ENCODE measurements at places on chromosomes 11 and 22.

DNA sequence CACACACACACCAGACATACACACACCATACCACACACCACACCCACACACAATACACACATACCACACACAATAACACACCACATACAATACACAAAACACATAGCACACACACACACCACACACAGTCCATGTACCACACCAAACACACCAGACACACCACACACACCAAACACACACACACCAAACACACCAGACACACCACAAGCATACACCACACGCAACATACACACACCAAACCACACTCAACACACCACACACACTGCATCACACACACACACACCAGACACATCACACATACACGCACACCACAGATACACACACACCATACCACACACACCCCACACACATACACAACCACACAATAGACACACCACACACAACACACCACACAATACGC, 54.8 kb downstream of the IGSF9B start:
- no peak for DNase-seq

DNA sequence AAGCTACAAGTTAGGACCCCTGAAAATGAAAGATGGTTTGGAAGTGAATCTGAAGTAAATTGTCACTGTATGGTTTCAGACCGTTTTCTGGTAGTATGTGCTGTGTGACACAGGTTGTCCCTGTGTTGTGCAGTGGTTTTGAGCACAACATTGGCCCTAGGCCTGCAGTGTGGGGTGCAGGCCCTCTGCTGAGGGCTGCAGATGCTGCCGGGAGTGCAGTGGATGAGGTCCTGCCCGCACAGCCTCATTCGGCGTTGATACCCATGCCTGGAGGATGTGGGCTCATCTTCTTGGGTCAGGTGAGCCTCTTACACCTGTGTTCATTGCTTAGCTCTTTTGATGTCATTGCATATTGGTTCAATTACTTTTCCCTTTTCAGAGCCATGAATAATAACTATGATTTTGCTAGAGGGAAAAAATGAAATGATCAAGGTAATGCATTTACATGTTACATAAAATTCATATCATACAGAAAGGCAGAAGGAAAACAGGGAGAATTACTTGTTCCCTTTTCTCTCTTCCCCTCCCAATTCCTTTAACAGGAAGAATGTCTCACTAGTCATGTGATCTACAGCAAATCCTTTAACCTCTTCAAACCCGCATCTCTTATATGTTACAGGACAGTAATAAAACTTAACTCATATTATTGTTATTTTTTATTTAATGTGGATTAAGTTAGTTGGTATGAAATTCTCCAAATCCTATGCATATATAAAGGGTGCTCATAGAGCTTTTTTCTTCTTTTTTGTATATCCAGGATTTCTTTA, 48.7 kb downstream of the PTPRJ start:
- no peak for DNase-seq

GRCh38 chr11:13205486-13205885, 72.1 kb upstream of the BMAL1 start:
- DNase-seq = no peak

DNA sequence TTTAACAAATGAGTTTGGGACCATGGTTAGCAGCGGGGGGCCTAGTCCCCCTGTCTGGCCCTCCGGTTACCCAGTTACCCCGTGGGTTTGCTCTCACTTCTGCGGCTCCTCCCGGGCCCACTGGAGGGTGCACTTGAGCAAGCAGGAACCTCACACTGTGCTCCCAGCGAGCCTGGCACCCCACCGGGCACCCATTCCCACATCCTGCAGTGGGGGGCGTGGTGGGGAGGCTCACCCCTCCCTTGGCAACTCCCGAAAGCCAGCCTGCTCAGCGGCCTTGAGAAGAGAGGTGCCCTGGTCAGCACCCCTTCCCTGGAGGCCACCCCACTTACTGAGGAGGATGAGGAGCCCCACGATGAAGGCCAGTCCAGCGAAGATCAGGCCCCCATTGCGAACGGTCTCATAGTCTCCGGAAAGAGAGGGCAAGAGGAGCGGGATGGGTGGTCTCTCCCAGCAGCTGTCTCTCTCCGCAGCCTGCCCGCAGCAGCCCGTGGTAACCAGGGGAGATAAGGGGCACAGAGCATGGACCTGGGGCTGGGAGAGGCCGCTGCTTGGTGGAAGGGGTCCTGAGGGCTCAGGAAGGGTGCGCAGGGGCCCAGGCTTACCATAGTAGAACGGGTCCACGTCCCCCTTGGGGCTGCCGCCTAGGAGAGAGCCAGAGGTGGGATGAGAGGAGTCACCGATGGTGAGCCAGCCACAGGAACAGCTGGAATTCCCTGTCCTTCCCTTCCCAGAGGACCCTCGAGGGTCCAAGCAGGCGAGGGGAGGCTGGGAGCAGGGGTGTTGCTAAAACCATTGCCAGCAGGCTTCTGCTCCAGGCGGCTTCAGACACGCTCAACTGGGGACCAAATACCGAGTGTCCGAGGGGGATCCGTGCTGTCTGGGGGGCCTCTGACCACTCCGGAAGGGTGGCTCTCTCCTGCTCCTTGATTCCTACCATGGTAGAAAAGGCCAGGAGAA, 2.2 kb downstream of the FXYD2 start:
- DNase-seq = peak; percentile 23

DNA sequence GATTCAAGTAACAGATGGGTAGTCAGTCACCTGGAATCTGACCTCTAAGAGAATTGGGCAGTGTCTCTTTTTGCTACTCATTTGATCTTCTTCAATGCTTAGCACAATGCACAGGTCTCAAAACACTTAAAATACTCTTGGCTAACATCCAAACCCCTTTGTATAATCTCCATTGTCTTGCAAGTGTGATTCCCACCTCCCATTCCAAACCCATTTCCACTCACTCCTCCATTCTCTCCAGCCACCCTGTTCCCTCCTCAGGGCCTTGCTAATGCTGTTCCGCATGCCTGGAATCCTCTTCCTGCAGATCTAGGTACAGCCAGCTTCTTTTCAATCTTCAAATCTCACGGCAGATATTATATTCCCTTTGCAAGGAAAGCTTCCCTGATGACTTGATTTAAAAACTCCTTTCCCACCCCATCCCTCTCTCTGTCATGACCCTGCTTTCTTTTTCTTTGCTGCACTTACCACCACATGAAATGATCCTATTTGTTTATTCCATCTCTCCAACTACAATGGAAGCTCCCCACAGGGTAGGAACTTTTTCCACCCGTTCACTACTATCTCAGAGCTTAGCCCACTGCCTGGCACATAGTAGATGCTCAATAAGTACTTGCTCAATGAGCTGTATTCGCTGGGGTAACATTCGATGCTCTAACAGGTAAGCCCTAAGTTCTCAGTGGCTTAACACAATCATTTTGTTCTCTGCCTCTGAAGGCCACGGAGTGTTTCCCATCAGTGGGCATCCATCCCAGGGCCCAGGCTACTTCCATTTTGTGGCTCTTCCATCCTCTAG, 121.7 kb downstream of the MN1 start:
- no peak for DNase-seq

DNA sequence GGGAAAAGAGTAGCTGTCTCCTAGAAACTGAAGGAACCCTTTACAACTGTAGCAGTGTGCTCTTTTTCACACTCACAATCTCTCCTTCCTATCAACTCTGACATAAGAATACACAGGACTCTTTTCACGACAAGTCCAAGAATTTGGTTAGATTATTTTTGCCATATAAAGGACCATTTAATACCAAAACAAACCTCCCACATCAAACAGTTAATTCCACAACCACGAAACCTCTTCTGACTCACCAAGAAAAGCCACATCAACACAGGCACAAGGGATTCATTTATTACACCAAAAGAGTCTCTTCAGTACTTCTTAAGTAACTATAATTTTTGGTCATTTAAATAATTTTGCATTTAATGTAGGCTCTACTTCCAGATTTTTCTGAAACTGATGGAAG, 222.6 kb upstream of the PITPNB start:
- DNase-seq = no peak

DNA sequence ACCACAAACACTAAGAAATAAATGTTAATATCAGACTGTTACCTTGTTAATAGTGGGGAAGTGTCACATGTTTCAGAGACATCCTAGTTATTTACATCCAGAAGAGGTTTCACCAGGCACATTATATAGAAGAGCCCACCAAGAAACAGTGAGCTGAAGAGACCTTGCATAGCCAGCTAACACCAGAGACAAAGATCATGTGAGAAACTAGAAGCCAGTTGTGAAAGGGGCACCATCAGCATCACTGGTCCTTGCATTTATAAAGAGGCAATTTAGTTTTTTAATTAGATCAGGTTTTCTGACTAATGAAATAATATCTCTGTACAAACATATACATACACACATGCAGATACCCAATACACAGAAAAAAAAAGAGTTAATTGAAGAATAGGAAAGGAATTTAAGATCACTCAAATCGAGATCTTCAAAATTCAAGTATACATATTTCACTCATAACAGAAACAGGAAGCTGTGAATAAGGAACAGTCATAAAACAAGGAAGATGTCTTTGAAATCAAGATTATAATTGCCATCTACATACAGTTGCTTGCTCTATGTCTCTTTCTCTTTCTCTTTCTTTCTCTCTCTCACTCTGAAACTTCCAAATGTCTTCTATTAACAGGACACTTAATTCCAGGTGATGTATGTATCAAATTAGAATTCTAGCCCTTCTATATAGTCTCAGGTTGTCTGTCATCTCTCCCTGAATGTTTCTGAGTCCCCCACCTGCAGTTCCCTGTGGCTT, 348.7 kb downstream of the ETS1 start:
- DNase-seq = no peak

DNA sequence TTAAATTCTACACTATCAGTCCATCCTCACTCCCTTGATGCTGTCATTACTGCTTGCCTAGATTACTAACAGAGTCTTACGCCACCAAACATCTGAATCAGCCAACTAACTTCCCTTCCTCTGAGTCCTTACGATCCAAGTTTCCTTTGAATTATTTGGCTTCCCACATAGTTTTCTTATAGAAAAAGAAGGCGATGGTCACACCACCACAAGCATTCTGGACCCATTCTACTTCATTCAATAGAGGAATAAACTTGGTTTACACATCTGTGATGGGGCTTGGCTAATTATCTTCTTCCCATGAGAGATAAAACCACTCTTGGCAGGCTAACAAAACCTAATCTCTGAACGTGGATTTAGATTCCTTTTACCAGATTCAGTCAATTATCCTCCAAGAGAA, 35.0 kb downstream of the INTS4 start:
- DNase-seq = no peak

DNA sequence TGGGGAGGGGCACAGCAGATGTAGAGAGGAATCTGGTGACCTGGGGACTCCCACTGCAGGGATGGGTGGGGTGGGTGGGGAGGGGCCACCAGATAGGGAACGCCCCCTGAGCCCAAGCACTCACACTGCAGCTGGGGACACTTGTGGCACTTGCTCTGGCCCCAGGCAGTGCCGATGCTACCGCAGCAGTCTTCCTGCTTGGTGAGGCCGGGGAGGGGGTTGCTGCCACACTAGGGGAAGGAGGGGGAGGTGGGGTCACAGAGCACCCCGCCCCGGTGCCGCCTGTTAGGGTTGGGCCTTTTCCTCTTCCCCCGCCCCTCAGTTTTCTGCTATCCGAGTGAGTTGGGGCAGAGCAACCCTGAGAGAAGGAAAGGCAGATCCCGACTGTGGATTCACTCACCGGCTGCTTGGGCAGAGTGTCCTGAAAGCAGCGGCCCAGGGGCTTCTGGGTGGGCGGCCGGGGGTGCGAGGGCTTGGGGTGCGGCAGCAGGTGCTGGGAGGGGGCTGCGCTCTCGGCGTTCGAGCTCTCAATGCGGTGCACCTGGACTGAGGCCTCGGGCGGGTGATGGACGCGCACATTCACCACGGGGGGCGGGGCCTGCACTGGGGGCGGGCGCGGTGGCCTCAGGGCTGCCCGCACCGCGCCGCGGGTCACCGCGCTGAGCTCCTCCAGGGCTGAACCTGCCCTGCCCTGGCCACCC, 4.7 kb downstream of the LTBP3 start:
- DNase-seq = peak; percentile 83

GRCh38 chr11:110429731-110430266, at the start of gene FDX1:
Gene FDX1 (plus strand): TSS chr11:110429948. CDS start chr11:110430121, 173 bp downstream.
- peak; percentile 83 for DNase-seq

- no peak for DNase-seq
Observed at GRCh38 chr11:115141231-115142114, 362.7 kb downstream of the CADM1 start.

GRCh38 chr11:37929100-37929653, 1331.1 kb upstream of the RAG2 start:
- no peak for DNase-seq

DNA sequence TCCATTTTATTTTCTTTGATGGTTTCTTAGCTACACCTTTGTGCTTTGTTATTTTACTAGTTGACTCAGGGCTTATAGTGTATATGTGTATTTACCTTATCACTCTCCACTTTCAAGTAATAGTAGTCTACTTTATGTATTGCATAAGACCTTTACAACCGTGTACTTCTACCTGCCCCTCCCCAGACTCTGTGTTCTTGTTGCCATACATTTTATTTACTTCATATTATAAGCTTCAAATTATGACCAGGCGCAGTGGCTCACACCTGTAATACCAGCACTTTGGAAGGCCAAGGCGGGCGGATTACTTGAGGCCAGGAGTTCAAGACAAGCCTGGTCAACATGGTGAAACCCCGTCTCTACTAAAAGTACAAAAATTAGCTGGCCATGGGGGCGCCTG, 28.2 kb upstream of the CTSD start:
- no peak for DNase-seq

- no peak for DNase-seq
Observed at GRCh38 chr11:10058356-10058755, 235.7 kb downstream of the SBF2 start.

DNA sequence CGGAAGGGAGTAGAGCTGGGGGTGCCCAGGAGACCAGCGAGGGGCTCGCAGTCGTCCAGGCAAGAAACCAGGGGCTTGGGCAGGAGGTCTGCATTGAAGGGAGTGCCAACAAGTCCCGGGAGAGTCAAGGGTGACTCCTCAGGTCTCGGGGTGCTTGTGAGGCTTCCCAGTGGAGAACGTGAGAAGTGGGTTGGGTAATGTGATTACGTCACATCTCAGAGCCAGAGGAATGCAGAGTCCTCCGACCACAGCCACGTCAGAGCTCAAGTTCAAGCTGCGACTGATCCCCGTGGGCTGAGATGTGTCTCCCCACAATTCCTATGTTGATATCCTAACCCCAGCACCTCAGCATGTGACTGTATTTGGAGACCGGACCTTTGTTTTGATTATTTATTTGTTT, 89.7 kb upstream of the SHANK2 start:
- DNase-seq = no peak

DNA sequence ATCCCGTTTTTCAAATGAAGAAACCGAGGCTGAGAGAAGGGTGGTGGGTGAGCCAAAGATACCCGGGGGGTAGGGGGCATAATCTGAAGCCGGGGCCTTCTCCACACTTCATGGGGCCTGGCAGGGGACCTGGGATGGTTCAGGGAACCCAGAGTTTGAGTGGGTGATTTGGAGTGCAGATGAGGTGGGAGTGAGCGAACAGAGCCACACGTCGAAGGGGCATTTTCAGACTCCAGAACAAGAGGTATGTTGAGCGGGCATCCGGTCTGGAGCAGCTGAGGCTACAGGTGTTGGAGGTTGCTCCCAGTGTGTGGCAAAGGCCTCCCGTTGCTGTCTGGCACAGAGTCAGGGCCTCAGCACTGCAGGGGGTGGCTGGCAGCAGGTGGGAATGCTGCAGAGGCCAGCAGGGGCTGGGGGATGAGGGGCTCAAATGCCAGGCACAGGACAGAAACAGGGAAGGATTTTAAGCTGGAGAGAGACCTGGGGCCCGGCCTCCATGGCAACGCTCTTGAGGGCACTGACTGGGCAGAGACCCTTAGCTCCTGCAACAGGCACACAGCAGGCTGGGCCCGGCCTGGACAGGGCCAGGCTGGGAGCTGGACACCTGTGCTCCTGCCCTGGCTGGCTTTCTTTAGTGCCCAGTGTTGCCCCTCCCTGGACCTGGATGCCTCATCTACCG, 46.2 kb downstream of the WNT11 start:
- DNase-seq = peak; percentile 77
